ENCODE measurements at places on chromosomes 12 and 14.

DNA sequence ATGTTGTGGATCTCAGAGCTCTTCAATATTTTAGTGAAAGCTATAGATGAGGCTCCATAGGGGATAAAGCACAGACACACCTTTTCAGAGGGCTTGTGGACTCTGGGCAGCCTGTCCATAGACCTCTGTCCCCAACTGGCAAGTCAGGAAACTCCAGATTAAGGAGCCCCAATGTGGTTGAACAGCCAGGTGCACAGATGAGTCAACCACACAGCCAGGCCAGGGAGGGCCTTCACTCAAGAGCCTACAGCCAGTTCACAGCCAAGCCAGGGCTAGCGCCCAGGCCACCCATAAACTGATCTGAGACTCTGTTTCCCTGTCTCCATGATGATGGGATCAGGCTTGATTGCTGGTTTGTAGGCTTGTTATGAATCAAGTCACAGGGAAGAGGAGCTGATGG lies 1.0 kb upstream of the BDKRB2 start:
- DNase-seq = no peak

DNA sequence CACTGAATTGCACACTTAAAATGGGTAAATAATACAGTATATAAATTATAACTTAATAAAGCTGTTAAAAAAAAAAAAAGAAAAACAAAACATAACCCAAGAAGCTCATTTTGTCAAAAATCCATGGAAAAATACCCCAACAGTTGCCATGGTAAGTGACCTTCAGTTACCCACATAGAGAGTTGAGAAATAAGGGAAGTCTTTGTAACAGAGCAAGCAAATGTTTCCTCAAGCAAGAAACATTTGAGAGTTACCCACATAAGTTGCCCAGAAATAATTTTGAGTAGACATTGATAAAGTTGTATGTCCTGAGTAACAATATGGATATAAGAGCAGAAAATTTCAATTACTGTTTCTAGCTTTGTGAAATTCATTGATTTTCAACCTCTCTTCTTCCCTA lies 227.4 kb downstream of the CCDC59 start:
- no peak for DNase-seq

DNA sequence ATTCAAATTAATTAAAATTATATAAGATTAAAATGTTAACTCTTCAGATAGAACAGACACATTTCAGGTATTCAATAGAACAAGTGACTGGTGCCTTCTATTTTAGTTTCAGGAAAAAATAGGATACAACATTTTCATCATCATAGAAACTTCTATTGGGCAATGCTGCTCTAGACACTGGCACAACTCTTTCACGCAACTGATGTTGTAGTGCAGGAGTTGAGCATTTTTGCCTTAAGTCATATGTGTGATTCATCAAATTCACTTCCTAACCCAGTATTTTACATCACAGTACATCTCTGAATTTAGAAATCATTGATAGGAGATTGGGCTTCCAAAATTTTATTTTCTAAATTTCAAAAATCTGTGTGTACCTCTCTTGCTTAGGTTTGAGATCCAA lies 215.4 kb upstream of the DIO2 start:
- no peak for DNase-seq

GRCh38 chr12:88870000-88870737 lies 289.9 kb upstream of the KITLG start:
- no peak for DNase-seq

GRCh38 chr14:70073924-70074566 lies 114.7 kb downstream of the SLC8A3 start:
- DNase-seq = peak; percentile 70

GRCh38 chr12:68231229-68231628 lies 5.6 kb upstream of the IL26 start:
- no peak for DNase-seq

DNA sequence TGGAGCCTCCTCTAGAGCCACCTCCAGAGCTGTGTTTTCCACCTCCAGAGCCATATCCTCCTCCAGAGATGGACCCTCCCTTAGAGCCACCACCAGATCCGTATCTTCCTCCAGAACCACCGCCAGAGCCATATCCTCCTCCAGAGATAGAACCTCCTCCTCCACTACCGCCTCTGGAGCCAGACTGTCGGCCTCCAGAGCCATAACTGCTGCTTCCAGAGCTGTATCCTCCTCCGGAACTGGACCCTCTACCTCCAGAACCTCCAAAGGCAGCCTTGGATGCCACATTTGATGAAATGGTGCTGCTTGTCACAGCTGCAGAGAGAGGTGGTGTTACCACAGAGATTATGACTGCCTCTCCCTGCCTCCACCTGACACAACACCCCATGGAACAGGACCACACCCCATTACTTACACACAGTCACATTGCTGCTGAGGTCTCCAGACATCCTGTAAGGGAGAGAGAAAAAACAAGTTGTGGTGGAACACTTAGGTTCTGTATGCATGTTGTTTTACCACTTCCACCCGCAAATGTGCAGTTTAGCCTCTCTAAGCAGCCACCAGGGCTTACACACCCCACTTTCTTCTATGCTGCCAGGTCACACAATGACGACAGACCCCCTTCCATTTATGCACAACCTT lies 6.8 kb downstream of the KRT2 start:
- DNase-seq = no peak

GRCh38 chr14:23070262-23071129 lies 13.2 kb upstream of the CDH24 start:
- DNase-seq = no peak

- no peak for DNase-seq
These were observed 66.4 kb upstream of the SFSWAP start for GRCh38 chr12:131644481-131644880.

- no peak for DNase-seq
These were observed 219.7 kb upstream of the PKP2 start for GRCh38 chr12:33116284-33116683.

DNA sequence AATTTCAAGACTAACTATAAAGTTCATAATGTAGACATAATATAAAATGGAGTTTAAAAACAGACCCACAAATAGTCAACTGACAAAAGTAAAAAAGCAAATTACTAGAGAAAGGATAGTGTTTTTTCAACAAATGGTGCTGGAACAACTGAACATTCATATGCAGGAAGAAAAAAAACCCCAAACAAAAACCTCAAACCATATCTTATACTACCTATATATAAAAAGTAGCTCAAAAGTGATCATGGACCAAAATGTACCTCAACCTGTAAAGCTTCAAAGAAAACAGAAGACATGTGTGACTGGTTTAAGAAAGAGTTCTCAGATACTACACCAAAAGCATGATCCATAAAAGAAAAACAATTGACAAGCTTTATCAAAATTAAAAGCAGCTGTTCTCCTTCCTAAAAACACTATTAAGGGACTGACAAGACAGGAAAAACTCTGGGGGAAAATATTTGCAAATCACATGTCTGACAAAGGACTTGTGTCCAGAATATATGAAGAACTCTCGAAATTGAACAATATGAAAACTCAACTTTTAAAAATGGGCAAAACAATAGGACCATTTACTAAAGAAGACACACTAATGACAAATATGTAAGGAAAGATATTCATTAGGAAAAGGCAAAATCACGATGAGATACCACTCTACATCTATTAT lies 22.7 kb upstream of the ARID4A start:
- DNase-seq = no peak

GRCh38 chr12:98351784-98352183 lies 163.6 kb upstream of the TMPO start:
- no peak for DNase-seq

DNA sequence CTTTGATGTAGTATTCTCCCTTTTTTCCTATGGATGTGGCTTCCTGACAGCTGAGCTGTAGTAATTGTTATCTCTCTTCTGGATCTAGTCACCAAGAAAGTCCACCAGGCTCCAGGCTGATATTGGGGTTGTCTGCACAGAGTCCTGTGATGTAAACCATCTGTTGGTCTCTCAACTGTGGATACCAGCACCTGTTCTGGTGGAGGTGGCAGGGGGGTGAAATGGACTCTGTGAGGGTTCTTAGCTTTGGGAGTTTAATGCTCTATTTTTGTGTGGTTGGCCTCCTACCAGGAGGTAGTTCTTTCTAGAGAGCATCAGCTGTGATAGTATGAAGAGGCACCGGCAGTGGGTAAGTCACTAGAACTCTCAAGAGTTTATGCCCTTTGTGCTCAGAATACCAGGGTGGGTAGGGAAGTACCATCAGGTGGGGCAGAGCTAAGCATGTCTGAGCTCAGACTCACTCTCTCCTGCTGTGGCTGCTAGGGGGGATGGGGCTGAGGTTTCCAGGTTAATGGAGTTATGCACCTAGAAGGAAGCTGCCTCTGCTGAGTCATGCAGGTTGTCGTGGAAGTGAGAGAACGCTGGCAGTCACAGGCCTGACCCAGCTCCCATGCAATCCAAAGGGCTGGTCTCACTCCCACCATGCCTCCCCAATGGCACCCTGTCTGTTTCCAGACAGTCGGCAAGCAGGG lies 3.0 kb upstream of the TAS2R14 start:
- no peak for DNase-seq

DNA sequence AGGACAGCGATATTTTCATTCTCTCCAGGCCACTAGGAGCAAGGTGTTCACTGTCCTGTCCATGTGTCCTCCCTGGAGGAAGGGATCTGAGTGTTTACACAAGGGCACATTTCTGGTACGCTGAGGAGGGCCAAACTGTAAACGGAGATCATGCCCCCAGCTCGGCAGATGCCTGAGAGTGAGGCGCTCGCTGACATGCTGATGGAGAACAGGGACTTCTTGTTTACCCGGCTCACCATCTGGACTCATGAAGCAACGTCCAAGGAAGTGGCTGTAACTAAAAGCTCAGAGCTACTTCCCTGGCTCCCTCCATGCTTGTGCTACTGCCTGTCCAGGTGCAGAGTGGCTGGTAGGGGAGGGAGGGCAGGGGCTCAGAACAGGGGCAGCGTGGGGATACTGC lies 43.4 kb upstream of the KCNA1 start:
- no peak for DNase-seq

GRCh38 chr12:51836041-51836826 lies 12.3 kb downstream of the FIGNL2 start:
- DNase-seq = no peak

GRCh38 chr14:100531152-100532121 lies 55.8 kb downstream of the BEGAIN start:
- DNase-seq = peak; percentile 9

DNA sequence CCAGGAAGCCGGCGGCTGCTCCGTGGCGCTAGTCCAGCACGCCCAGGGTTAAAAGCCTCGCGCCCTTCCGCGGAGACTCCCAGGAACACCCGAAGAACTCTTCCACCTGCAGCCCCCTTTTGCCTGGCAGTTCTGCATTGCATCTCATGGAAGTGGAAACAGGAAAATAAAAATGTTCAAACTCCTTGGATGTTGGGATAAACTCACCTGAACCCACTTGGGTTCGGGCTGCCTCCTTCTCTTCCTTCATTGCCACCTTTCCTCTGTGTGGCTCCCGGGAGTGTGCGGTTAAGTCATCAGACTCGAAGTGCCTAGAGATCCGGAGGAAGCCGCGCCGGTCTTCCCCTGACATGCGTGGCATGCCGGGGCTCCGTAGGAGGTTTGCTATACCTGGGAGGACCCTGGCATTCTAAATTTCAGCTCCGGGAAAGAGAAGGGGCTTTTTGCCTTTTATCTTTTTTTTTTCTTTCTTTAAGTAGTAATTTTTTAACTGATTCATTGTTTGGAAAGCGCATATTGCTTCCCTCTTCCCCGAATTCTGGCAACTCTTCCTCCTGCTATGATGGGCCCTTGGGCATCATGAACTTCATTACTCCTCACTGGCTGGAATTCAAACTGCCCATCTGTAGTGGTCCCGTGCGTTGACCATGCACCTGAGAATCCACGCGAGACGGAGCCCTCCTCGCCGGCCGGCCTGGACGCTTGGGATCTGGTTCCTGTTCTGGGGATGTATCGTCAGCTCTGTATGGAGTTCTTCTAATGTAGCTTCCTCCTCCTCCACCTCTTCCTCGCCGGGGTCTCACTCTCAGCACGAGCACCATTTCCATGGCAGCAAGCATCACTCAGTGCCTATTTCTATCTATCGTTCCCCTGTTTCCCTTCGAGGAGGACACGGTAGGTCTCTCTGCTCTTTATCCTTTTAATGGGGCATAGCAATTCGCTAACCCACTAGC lies 931.4 kb downstream of the DIO2 start:
- no peak for DNase-seq

DNA sequence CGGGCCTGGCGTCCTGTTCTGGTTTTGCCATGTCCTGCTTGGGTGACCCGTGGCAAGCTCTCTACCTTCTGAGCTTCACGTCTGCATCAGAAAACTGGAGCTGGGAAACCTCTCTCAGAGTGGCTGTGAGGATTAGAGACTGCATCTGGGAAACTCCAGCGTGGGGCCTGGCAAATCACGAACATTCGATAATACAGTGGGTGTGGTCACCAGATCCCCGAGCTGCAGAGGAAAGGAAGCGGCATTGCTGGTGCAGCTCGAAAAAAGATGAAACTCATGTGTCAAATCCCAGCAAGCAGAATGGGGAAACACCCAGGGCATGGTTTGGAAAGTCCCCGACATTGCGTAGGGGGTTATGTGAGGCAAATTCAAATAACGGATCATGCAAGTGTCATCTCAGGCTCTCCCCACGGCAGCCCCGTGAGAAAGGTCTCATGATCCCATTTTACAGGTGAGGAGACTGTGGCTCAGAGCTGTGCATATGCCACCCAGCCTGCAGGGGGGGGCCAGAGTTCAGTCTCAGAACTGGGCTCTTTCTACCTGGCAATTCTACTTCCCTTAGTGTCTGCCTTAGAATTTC lies 98.1 kb upstream of the VRK1 start:
- DNase-seq = peak; percentile 21

DNA sequence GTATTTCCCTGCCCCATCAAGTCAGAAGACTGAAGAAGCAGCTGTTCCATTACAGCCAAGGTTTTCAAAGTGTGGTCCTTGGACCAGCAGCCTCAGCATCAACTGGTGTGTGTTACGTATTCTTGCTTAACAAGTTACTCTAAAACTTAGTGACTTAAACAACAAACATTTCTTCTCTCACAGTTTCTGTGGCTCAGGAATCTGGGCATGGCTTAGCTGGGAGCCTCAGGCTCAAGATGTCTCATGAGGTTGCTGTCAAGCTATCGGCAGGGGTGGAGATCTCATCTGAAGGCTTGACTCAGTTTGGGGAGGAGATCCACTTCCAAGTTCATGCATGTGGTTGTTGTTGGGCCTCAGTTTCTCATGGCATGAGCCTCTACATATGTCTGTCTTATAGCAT lies 174.5 kb downstream of the KTN1 start:
- no peak for DNase-seq

DNA sequence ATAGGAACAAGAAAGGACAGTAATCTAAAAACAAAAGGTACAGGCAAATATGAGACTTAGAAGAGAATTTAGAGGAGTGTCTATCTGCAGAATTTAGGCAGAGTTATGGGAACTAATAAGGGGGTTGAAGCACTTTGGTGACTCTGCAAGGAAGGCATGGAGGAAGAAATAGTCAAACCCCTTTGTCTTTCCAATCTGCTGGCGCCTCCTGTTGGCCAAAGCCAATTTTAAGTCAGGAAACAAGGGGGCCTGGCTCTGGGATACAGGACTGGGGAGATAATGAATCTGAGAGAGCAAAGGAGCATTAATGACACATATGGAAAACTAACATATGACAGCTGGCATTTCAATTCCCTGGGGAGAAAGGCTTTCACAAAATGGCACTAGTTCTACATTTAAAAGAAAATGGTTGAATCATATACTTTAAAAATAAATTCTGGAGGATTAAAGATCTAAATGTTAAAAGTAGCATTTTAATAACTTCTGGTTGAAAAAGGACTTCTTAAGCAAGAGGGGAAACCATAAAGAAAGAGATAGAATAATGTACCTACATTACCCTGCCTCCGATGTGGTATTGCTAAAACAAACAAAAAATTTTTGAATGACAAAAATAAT lies 48.5 kb upstream of the CSRP2 start:
- DNase-seq = peak; percentile 65
